Stimulated activated CD8-positive, alpha-beta memory T cell treated with anti-CD3 and anti-CD28 coated beads, Interleukin-4, amount 100 ng/mL, for 1 hour (primary cell): ENCODE measurements at places on chromosomes 3 and 15.

GRCh38 chr3:172624999-172625398, 85.9 kb downstream of the NCEH1 start:
- DNase-seq: no peak

GRCh38 chr15:72927451-72927850, 124.8 kb upstream of the NEO1 start:
- no peak for DNase-seq

- no peak for DNase-seq
Measured at GRCh38 chr15:98753726-98754656, 105.7 kb downstream of the IGF1R start.

DNA sequence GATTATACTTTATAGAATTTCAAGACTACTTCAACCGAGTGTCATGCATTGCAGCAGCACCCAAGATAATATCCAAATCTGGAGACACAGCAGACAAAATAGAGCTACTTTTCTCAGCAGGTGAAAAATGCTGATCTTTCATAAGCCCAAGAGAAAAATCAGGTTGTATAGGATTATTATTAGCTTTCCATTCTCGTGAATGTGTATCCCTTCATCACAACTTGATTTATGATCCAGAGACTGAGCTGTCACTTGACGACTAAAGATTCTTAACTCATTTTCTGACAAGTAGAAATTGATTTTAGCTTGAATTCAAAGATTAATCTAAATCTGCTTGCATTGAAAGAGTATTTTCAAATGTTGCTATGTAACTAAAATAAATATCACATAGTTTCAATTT, 32.4 kb downstream of the EPHA3 start:
- DNase-seq: no peak

DNA sequence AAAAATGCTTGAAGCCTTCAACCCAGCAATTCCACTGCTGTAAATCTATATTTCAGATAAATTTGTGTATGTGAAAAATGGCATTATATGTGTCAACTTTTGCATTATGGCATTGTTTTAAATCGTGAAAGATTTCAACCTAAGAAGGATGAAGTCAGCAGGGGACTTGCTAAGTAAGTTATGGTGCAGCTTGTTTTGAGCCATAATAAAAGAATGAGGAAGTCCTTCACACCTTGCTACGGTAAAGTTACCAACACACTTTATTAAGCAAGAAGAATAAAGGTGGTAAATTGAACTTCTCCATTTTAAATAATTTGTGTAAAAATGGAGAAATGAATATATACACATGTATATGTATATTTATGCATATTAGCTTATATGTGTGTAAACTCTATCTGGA, 371.4 kb downstream of the ROBO2 start:
- no peak for DNase-seq

DNA sequence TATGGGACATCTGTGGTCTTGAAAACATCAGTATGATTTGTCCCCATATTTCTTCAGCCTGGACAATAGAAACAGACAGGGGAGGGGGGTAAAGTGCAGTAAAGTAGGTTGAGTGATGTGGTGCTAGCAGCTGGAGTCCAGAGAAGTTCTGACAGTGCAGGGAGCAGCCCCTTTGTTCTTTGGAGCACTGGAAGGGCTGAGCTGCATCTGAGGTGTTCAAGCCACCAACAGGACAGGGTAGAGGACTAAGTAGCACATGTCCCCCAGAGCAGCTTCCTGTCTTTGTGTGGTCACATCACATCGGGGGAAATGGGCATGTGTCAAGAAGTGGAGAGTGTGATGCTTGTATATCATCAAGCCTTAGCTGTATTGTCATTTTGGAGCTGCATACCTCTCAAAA, 12.1 kb downstream of the MRPS22 start:
- no peak for DNase-seq

GRCh38 chr3:125386811-125387210, 11.7 kb upstream of the ZNF148 start:
- DNase-seq: no peak

DNA sequence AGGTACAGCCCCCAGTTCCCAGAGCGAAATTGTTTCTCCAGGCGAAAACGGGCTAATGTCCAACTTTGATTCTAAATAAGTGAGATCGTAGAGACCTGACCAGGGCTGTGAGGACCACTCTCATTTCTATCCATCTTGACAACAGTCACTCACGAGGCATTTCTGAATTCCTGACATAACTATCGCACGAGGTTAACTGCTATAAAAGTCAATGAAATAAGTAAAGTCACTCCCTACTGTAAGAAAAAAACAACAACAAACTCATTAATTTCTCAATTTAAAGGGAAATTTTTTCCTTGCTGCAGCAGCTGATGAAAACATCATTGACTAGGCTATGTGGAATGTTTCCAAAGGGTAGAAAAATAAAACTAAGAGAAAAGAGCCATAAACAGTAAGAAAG, 69.1 kb downstream of the GREM1 start:
- DNase-seq: no peak

DNA sequence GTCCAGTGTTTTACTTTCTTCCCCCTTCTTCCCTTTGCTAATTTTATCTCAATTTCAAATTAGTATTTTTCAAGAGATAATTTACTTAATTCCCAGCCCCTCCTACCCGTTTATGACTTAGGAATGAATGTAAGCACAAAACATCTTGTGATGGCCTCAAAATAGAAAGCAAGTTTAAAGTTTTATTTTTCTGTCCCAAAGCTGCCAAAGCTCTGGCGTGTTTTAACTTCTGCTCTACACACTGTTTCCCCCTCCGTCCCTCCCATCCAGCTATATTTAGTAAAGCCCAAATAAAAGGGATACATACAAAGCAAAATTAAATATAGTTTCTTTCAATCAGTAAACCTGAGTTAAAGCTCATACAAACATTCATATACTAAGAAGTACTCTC, 59.9 kb downstream of the IGF2BP2 start:
- DNase-seq: no peak

GRCh38 chr3:113405180-113405579, 36.1 kb downstream of the CFAP44 start:
- DNase-seq: no peak

DNA sequence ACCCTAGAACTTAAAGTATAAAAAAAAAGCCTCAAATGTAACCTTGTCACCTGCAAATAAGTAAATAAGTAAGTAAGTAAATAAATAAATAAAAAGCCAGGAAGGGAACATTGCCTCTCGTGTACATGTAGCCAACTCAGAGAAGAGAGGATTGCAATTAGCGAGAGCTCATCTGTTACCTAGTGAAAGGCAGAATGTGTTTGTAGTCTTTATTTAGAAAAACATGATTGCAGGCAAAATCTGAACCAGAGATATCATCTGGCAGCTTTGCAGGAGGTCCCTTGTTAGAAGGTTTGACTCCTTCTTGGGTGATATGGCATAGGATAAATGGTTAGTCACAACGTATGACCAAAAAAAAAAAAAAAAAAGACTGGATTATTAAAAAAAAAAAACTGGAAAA, 71.6 kb upstream of the SYN2 start:
- DNase-seq: no peak

- DNase-seq: peak; percentile 54
Measured at GRCh38 chr3:69085833-69086722, 1.3 kb downstream of the ARL6IP5 start.

DNA sequence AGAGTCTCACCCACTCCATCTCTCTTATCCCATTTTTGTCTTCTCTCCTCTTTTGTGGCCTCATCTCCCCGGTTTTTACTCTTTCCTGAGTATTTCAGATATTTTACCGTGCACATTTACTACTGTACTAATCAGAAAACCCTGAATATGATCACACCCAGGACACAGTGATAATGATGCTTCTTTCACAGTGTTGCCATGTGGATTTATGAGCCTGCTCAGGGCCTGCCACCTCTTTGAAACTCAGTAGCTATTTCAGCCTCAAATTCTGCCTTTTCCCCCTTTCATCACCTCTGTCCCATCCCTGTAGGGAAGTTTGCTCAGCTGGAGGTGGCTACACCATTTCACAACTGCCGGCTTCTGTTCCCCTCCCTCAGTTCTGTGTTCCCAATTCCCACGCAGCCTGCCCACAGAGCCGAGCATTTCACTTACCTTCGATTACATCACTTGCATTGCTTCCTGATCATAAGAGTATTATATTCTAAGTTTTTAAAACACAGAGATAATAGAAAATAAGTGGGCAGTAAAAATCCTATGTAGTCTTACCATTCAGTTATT, 33.2 kb downstream of the ARNT2 start:
- no peak for DNase-seq

DNA sequence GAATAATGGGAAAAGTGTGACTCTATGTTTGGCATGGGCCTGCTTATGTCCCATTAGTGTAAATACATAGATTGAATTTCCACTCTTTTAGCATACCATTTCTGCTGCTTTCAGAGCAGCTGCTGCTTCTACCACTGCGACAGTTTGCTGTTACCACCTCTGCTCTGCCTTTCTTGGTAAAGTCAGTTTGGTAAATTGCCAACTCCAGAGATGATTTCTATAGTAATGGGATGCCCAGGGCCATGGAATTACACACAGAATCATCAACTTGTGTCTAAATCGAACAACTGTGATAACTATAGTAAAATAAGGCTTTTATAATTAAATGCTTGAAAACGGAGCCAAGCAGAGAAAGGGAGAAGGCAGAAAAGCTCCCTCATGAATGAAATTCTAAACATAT, 168.4 kb upstream of the VEPH1 start:
- DNase-seq: no peak

DNA sequence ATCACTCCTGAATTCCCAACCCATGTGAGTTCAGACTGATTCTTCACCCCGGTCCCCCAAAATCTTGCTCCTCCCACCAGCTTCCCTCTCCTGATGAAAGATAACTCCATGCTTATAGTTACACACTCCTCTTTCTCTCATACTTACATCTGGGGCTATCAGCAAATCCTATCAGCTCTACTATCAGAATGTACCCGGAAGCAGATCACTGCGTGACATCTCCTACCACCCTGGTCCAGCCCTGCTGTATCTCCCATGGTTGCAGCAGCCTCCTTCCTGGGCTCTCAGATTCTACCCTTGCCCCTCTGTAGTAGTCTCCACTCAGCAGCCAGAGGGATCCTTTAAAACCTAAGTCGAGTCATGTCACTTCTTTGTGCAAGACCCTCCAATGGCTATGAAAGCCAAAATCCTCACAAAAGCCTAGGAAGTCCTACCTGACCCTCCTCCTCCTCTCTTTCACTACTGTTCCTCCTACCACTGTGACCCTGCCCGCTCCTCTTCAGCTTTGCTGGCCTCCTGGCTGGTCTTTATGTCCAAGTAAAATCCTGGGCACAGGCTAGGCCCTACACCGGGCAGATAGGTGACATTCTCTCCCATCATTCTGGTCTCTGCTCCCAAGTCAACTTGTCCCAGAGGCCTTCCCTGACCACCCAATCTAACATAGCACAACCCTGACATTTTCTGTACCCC, 16.2 kb downstream of the XIRP1 start:
- DNase-seq: no peak

DNA sequence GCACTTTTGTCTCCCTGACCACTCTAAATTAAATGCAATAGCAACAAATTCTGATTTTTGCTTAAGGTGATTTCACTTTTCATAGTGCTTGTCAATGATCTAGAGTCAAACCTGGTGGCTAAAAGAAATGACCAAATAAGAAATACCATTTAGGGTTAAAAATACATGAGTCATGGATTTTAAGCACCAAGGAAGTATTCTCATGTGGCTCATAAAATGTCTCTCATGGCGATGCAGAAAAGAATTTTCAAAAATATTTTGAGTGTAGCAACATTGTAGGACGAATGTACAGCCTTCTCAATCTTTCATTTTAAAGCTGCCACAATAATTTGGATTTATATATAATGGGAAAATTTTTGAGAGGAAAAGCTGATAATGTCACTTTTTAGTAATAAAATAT, 193.6 kb downstream of the EPHA3 start:
- no peak for DNase-seq

DNA sequence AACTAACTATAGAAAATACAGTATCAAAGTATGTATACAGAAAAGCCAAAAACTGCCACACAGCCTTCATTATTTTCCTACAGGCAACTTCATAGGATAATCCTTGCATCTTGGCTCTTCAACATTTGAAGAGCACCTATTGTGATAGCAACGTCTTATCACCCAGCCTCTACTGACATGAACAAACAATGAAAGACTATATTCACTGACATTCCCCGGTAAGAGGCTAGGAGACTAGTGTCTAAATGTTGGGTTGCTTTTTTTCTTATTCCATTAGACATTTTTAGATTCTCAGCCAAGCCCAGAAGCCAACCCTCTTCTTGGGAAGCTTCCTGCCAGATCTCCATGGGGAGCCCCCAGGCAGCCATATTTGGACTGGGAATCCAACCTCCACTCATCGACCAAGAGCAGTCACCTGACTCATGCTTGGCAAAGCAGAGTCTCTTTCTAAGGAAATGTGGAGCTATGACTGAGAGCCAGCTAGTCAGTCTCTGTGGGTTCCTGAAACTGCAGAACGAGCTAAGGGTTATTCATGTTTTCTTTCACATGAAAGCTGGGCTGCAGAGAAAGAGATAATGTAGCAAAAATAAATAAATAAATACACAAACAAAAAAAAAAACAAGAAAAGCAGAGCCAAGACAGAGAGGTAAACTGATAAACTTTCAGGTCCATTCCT, 227.5 kb downstream of the MAGI1 start:
- DNase-seq: no peak

- no peak for DNase-seq
Measured at GRCh38 chr15:96598514-96598913, 268.0 kb downstream of the NR2F2 start.

DNA sequence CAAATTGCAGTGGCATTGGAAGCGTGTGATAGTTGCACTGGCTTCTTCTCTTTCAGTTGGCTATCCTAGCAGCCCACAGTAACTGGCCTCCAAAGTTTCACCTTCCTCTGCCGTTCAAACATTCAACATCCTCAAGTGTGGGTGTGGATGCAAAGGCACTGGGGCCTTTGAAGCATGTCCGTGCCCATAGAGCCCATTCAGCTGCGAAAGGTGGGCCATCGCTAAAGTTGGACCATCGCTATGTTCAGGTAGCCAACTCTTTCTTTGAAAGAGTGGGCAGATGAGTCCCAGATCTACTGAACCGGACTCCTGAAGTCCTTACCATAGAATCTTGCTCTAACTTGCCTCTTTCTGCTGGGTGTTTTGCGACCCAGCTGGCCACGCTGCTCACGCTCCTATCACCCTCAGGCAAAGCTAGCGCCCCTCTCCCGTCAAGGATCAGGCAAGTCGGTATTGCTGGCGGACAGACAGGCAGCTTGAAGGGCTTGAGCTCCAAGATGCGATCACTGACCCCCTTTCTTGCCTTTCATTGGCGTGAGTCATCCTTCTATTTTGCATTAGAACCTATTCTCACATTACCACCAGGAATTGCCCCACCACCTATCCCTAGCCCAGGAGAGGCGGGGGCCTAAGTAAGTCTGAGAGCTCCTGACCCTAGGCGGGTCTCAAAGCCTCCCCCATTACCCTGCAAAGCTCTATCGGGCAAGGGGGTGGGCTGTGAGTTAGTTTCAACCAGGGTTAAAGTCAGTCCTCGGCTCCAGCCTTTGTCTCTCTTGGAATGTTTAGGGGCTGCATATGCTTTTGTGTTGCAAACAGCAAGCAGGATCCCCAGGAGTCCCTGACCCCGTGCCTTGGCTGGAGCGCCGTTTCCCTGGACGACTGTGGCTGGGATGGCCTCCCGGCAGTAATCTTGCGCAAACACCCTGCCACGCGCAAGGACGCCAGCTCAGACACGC, 28.7 kb downstream of the ZIC4 start:
- no peak for DNase-seq
